Stimulated activated CD4-positive, alpha-beta T cell treated with anti-CD3 and anti-CD28 coated beads, Interleukin-1b, Interleukin-23, amount 100 ng/mL, for 1 hour (primary cell): ENCODE measurements at places on chromosomes 6 and 20.

GRCh38 chr6:168301648-168302398 is 17.8 kb downstream of the DACT2 start:
- no peak for DNase-seq

GRCh38 chr6:96702626-96703025 is 134.7 kb downstream of the GPR63 start:
- DNase-seq = no peak

DNA sequence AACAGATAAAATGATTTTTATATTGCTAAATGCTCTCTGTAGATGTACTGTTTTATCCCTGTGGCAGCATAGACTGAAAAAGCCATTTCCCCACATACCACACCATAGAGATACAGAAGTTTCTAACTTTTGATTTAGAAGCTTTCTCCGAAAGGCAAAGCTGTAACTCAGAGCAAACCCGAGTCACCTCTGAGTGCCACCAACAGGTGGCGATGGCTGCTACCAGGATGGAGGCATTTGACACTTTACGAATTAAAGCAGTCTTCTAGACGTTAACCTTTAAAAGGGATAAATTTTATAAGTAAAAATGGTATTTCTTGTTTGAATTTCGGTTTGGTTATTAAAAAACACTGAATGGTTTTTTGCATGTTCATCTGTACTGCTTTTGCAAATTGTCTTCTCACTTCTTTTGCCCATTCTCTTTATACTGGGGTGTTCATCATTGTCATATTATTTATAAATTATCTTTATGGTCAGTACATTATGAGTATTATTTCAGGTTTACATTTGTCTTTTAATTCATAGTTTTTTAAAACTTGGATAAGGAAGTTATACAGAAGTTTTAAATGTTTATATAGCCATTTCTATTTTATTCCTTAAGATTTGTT is 201.0 kb upstream of the CEP162 start:
- DNase-seq = no peak

- DNase-seq = no peak
These were observed 57.1 kb downstream of the GMPR start for GRCh38 chr6:16295471-16295870.
